ENCODE measurements at places on chromosomes 12 and 14.

DNA sequence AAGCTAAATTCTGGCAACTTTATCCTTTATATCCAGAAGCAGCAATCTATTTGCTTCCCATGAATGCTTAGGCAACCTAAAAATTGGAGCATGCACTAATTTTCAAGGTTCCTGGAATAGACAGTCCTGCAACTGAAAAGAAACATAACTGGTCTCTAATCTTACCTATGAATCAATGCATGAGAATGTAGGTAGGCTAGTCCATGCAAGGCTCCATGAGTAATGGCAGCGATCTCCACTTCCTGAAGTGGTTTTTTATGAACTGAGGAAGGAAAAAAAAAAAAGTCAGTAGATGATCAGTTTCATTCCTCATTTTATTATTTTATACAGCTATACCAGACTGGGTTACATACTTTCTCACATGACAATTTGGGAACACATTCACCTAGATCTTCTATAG lies 102.0 kb downstream of the PEBP1 start:
- DNase-seq = peak; percentile 77

DNA sequence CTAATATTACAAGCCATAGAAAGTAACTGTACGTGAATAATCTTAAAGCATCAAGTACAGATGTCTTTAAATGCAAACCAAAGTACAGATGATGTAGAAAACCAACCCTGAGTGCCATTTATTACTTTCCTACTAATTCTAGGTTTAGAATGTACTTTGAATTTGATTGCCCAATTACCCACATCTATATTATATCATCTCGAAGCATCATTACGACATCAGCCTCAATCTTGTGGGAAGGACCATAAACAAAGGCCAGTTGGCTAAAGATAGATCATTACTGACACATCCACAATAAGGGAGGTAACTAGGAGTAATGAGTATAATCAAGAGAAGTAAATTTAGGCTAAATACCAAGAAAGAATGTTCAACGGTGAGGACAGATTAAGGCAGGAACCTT lies 478.9 kb downstream of the BCAT1 start:
- peak; percentile 91 for DNase-seq

- no peak for DNase-seq
Measured at GRCh38 chr12:57869298-57869926, 22.9 kb upstream of the CTDSP2 start.

- no peak for DNase-seq
Measured at GRCh38 chr14:99517643-99518381, 36.6 kb downstream of the CCNK start.

- no peak for DNase-seq
Measured at GRCh38 chr14:91935586-91935985, 11.9 kb downstream of the FBLN5 start.

DNA sequence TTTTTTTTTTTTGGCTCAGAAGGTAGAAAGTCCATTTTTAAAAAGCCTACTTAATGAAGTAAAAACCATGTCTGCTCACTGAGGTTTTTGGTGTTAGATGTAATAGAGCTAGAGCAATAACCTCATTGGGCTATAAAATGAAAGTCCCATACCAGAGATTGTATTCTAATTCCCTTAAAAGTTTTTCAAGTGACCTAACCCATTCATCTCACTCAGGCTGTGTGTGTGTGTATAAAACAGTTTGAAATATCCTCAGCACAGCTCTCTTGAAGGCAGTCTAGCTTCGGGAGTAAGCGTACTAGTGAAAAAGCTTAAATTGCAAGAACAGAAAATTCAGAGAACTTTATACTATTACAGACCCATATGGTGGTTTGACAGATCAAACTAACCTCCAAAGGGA lies 313.8 kb downstream of the CEP128 start:
- DNase-seq = no peak

DNA sequence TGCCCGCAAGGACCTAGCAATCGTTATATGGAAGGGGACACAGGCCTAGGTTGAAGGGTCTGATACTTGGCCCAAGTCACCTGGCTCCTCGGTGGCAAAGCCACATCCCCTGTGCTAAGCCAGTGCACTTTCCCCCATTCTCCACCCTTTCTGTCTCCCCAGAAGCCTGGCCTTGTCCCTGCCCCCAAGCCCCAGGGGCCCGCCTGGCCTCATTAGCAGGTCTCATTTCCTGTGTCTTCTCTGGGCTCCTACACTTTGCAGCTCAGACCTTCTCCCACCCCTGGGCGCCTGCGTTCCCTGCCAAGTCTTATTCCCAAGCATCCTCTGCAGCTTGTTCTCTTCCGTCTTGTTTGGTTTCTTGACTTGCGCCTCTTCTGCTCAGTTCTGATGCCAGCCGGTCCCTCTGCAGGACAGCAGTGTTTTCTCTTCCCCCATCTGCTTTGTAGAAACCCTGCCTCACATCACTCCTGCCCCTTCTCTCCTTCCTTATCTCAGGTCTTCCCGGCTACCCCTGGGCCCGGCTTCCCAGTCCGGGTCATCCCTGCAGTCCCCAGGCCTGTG lies 66.7 kb downstream of the SLC24A4 start:
- no peak for DNase-seq

DNA sequence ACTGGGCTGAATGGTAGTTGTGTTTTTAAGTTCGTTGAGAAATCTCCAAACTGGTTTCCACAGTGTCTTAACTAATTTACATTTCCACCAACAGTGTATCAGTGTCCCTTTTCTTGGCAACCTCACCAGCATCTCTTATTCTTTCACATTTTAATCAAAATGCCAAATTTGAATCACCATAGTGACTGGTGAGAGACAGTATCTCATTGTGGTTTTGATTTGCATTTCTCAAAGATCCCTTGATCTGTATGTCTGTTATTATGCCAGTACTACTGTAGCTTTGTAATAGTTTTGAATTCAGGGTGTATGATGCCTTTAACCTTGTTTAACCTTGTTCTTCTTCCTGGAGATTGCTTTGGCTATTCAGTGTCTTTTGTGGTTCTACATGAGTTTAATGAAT lies 2.2 kb upstream of the EIF2S3B start:
- DNase-seq = no peak

DNA sequence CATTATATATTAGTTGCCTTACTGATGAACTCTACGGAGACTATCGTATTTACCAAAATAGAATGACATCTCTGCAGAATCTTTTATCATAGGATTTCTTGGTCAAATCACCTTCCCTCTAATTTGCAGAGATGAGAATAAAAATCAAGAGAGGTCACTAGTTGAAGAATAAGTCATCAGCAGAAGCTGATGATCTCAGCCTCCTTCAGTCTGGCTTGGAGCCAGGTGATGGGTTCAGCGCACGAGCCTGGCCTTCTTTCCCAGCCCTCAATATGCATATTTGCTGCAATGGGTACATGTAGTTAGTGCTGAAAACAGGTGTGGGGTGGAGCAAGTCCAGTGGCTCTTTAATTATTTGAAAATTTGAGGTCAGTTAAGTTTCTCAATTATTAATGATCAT lies 19.2 kb upstream of the EMP1 start:
- DNase-seq = peak; percentile 31

DNA sequence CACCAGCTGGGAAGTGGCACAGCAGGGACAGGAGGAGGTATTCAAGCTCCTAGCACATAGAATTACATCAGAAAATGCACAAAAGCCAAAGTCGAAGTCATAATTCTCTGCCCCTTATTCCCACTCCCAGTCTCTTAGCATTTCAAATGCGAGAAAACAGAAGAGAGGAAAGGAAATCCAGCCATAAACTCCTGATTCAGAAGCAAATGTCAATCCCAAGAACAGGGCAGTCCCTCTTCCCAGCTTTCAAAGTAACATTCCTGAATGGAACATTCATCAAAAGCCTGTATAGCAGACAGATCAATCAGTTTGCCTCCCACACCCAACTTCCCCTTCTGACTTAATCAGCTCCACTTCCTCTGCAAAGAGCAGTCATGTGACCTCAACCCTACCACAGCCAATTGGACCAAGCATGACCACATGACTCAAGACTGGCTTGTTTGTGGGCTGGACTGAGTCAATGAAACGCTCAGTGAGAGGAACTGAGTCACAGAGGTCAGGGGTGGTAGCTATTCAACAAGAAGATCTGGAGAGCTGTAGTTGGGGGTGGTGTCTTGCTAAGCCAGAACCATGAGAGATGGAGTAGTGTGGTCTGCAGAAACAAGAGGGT lies 41.4 kb upstream of the TUNAR start:
- no peak for DNase-seq

DNA sequence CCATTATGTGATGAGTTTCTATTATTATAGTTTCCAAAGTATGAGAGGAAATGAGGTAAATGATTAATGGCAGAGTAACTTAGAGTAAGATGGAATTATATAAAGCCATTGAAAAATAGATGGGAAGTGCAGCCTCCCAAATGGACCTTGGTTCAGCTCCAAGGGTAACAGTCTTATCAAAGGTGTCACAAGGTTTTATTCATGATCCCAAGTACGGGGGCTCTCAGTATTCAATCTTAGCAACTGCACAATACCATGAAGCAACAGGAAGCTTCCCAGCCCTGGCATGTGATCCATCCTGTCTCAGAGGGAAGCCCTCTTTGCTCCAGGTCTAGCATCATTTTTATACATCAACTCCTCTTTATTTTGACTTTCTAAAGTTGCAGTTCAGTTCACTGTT lies 948.2 kb downstream of the GALC start:
- DNase-seq = no peak

DNA sequence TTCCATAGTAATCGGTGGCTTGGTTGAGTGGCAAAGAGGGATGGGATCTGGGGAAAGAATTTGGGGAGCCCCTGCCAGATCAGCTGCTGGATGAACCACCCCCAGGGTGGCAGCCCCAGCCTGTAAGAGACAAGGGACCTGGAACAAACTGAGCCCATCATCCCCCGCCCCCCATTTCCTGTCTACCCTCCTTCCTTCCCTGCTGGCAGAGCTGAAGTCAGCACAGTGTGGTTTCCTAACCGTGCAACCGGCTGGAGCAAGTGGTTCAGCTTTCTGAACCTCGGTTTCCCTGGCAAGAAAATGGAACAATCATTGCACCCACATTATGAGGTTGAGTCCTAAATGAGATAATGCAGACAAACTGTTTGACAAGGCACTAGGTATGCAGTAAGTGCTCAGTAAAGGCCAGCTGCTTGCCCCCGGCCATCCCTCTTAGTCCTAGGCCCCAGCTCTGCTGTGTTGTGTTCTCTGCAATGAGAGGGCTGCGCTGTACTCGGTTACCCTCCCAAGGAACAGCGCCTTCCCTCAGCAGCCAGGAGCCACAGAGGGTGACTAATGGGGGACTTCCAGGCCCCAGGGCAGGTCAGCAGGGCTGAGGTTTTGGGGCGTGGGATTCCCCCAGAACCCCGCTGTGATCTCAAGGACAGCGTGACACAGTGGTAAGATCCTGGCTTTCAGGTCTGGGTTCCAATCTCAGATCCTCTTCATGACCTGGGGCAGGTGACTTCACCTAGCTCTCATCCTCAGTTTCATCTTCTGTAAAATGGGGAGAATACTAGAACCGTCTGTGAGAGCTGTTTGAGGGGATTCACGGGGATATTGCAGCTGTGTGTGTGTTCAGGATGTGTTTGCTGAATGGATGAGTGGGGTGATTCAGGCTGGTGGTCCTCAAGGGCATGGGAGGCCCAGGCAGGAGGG lies 16.5 kb downstream of the SELPLG start:
- DNase-seq = no peak

- no peak for DNase-seq
Measured at GRCh38 chr12:101877806-101878242, 444 bp downstream of the DRAM1 start.

GRCh38 chr12:65827827-65828231 lies 3.5 kb downstream of the HMGA2 start:
- DNase-seq = no peak

- no peak for DNase-seq
Measured at GRCh38 chr14:22808388-22809209, 6.6 kb downstream of the SLC7A7 start.

DNA sequence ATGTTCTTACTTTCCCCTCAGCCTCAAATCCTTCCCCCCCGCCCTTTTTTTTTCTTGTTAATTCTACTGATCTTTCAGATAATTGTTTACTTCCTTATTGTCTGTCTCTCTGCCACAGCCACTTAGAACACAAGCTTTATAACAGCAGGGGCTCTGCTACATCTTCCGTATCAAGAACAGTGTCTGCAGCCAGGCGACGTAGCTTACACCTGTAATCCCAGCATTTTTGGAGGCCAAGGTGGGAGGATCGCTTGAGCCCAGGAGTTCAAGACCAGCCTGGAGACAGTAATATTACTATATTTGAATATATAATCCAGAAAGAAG lies 5.4 kb downstream of the SOS2 start:
- DNase-seq = no peak

All from amniotic epithelial cell (primary cell).